ENCODE measurements at places on chromosomes 4 and X.

DNA sequence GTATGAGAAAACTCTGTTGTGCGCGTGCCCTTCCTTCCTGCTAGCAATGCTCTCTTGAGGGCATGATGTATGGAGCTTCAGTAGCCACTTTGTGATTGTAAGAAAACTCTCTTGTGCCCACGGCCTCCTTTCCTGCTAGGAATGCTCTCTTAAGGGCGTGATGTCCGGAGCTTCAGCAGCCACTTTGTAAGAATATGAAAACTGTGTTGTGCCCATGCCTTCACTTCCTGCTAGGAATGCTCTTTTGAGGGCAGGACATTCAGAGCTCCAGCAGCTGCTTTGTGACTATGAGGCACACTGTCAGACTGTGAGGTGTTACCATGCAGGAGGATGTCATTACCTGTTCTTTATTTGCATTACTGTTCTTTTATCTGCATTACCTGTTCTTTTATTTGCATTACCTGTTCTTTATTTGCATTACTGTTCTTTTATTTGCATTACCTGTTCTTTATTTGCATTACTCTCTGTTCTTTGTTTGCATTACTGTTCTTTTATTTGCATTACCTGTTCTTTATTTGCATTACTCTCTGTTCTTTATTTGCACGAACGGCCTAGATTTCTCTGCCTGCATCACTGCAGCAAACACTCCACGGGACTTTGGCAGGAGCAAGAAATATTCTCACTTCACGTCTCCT lies 166.7 kb downstream of the CRLF2 start:
- no peak for DNase-seq

DNA sequence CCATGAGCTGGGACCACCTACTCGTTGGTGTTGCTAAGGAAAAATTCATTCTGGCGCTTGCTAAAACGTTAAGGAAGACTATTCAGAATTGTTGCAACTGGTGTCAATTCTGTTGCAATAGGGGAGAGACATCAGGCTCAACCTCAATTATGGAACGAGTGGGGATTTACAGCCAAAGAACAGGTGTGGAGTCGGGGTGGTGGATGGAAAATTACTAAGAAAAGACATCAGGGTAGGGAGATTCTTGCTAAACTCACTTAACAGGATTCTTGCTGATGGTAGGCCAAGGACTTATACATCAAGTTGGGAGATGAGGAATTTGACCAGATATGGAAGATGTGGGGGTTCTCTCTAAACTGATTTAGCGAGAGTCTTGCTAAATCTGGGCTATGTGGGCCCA lies 139.7 kb downstream of the TENM3 start:
- no peak for DNase-seq

DNA sequence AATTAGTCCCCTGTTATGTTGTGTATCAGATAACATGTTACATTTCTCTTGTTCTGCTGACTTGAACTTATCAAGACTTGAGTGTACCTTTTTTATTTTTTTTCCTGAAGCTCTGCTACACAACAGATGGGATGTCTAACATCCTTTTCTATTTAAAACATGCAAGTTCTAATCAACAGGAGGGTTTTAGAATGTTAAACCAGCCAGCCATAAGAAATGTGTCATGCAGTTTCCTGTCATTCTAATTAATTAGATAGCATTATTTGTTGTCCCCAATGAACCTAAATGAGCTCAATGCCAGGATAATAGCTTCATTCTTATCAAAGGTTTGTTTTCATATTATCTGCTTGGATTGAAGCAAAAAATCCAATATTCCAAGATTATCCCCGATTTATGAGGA lies 958.2 kb downstream of the PCDH7 start:
- no peak for DNase-seq

GRCh38 chr4:22634541-22635181 lies 58.1 kb upstream of the GBA3 start:
- DNase-seq: no peak

GRCh38 chr4:4990857-4991540 lies 28.3 kb downstream of the CYTL1 start:
- no peak for DNase-seq

- no peak for DNase-seq
These were observed 156.9 kb downstream of the SLIT2 start for GRCh38 chr4:20408611-20409010.

- DNase-seq: no peak
These were observed 169.6 kb upstream of the MXRA5 start for GRCh38 chrX:3516051-3516541.

GRCh38 chrX:21959362-21960051 lies 19.0 kb downstream of the SMS start:
- no peak for DNase-seq

DNA sequence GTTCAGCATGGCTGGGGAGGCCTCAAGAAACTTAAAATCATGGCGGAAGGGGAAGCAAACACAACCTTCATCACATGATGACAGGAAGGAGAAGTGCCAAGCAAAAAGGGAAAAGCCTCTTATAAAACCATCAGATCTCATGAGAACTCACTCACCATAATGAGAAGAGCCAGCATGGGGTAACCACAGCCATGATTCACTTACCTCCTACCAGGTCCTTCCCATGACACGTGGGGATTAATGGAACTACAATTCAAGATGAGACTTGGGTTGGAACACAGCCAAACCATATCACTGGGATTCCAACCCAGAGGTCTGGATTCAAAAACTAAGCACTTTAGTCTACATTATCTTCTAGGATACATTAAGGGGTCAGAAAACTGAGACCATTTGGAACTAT lies 609.6 kb upstream of the SPANXN1 start:
- no peak for DNase-seq

- no peak for DNase-seq
These were observed 40.9 kb downstream of the KDM6A start for GRCh38 chrX:44913656-44914531.

DNA sequence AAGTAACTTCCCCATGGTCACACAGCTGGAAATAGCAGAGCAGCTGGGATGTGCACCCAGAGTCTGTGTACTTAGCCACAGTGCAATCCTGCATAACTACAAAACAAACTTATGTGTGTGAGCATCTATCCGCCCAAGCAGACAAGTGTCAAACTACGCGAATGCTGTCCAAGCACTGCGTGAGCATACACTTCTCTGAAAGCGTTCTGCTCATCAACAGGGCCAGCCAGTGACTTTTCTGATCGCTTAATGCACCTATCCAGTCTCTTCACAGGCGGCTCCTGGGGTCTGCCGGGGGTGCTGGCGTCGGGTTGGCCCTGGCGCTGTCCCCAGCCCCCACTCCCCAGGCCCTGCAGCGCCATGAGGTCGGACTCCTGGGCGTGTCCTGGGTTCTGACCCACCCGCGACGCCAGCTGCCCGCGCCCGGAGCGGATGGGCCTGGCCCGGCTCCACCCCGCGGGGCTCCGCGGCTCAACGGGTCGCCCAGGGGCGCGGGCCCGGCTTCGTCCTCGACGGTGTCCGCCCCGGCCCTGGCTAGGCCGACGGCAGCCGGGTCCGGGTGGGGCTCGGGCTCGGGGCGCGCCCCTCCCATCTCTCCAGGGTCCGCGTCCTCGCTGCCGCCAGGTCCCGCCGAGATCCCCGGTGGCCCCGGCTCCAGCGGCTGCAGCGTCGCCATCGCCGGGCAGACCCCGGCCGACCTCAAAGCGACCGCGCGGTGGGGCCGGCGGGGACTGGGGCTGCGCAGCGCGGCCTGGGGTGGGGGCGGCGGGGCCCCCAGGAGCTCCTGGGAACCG lies 1.3 kb upstream of the ZNF141 start:
- no peak for DNase-seq
